ENCODE measurements at places on chromosomes 4 and X. TPM values are rescaled to one million over a fixed set of nuclear protein-coding genes. Genes with fewer than 3 reads are reported as not detected.

Gene JADE3
- polyA plus RNA-seq, result 7.8 TPM

Gene ZNF41
- polyA plus RNA-seq, result 2.3 TPM

Gene LEF1
- polyA plus RNA-seq, result 0.31 TPM

Gene TLR6
- 0.18 TPM for polyA plus RNA-seq

Gene CLCN5
- 7.8 TPM for polyA plus RNA-seq

Gene ALAS2
- not detected for polyA plus RNA-seq

Gene AFM
- 0.13 TPM for polyA plus RNA-seq

Gene TLR10
- polyA plus RNA-seq, result not detected

Gene CTAG2
- polyA plus RNA-seq, result not detected

Gene TKTL2
- not detected for polyA plus RNA-seq

Gene PPID
- polyA plus RNA-seq, result 15.4 TPM

Gene ACSL1
- polyA plus RNA-seq, result 10.0 TPM

Gene OPHN1
- 1.6 TPM for polyA plus RNA-seq

Gene TFE3
- 8.3 TPM for polyA plus RNA-seq

Gene ARL9
- not detected for polyA plus RNA-seq

Gene SMR3B
- polyA plus RNA-seq, result not detected

Gene SCRG1
- not detected for polyA plus RNA-seq

Gene USP17L25
- polyA plus RNA-seq, result not detected

Gene FGFBP1
- polyA plus RNA-seq, result not detected

Gene MAGEB2
- polyA plus RNA-seq, result not detected
